Calu3 (cell line): ENCODE measurements at places on chromosomes 1 and 21. TPM values are rescaled to one million over a fixed set of nuclear protein-coding genes. Genes with fewer than 3 reads are reported as not detected.

The RABGAP1L gene
- total RNA-seq: 132 and 135 TPM in 2 replicates

The RBM34 gene
- total RNA-seq: 79.8 and 89.1 TPM in 2 replicates

The PFKFB2 gene
- 52.0 and 54.4 TPM in 2 replicates for total RNA-seq

The NTMT2 gene
- not detected in 2 replicates for total RNA-seq

The LGR6 gene
- not detected in 2 replicates for total RNA-seq

GRCh38 chr1:166839600-166840308 is 479 bp downstream of the POGK start:
- peak; percentile 66 for DNase-seq
- no peaks in the 10 kb centered on the region for H3K27me3 ChIP-seq
- H3K36me3 ChIP-seq: peaks cover 65% of the 10 kb centered on the region
- peak overlapping the region; percentile 81 for H3K4me3 ChIP-seq

DNA sequence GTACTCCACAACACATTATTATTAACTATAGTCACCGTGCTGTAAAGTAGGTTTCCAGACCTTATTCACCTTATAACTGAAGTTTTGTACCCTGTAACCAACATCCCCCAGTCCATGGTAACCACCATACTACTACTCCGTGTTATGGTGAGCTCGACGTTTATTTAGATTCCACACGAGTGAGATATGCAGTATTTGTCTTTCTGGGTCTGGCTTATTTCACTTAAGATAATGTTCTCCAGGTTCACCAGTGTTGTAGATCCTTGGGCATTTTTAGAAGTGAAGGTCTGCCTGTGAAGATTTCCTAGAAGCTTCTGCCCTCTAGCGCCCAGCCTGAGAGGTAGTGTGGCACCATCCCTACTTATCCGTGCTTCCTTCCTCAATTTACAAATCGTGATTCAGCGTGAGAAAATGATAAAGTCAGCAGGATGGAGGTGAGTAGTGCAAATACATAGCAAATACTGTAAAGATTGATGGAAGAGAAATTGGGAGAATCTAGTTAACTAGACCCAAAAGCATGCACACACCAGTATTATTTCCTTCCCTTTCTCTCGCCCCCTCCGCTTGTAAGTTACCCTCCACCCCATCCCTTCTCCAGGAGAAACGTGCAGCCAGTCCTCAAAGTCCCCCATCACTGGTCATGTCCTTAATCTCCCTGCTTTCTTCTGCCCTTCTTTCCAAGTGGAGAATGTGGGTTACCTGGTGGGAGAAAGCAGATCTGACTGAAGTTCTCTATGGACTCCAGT is 36.0 kb upstream of the DISC1 start:
- H3K4me3 ChIP-seq: no peak overlapping the region
- H3K36me3 ChIP-seq: no peaks in the 10 kb centered on the region
- DNase-seq: peak; percentile 68
- H3K27ac ChIP-seq: no peak overlapping the region
- no peaks in the 10 kb centered on the region for H3K4me1 ChIP-seq

- no peak overlapping the region for H3K27ac ChIP-seq
- no peaks in the 10 kb centered on the region for H3K36me3 ChIP-seq
- DNase-seq: no peak
- no peaks in the 10 kb centered on the region for H3K4me1 ChIP-seq
These were observed 181.2 kb downstream of the PLPPR4 start for GRCh38 chr1:99445486-99445885.

DNA sequence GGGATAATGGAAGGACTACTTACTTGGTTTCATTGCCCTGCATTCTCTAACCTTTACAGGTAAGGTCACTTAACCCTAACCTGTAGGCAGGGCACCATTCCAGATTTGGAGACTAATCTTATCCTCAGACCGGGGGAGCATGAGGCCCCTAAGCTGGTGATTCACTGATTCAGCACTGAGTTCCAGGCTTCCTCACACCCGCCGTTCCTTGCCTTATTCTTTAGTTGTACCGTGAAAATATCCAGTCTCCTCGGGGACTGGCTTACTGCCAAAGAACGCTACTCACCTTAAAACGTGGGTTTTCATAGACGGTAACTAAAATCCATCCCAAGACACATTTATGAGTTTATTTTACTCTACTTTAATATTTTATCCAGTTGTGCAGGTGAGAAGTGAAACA is 44.3 kb upstream of the COL24A1 start:
- no peak overlapping the region for H3K4me3 ChIP-seq
- no peak overlapping the region for H3K27ac ChIP-seq
- H3K4me1 ChIP-seq: no peaks in the 10 kb centered on the region

DNA sequence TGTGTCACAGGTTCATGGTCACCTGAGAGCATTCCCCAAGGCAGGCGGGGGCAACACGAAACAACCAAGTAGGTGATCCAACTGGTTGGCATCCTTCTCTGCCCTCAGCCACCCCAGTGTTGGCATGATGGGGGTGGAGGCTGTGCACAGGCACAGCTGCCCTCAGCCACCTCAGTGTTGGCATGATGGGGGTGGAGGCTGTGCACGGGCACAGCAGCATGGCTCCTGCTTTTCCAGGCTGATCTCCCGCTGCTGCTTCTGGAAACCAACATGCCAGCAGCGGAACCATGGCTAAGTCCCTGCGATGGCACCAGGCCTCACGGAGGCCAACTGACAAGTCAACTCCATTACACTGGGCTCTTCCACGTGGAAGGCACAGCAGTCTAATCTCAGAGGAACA is 447.8 kb downstream of the PTPRU start:
- H3K27ac ChIP-seq: no peak overlapping the region
- DNase-seq: no peak
- peaks cover 88% of the 10 kb centered on the region for H3K27me3 ChIP-seq
- H3K4me1 ChIP-seq: no peaks in the 10 kb centered on the region

GRCh38 chr1:221458447-221459156 is 283.3 kb downstream of the DUSP10 start:
- DNase-seq: no peak
- H3K27me3 ChIP-seq: no peaks in the 10 kb centered on the region
- no peaks in the 10 kb centered on the region for H3K4me1 ChIP-seq
- H3K4me3 ChIP-seq: no peak overlapping the region

DNA sequence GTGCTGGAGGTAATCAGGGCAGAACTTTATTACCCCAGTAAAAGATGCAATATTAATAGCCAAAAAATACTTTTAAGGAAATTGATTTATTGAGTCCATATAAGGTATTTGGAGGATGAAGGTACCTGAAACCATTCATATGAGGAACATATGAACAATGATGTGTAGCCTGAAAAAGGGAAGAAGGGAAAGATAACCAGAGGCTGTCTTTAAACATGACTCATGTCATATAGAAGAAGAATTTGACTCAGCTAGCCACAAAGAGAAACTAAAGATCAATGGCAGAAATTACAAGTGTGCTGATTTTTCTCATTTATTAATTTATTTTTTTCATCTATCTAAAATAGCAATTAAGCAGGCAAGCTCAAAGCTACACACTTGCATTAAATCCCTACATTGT is 136.2 kb upstream of the DUSP10 start:
- peaks cover 21% of the 10 kb centered on the region for H3K4me1 ChIP-seq
- no peak for DNase-seq
- no peak overlapping the region for H3K4me3 ChIP-seq
- no peaks in the 10 kb centered on the region for H3K27me3 ChIP-seq
- no peak overlapping the region for H3K27ac ChIP-seq

GRCh38 chr1:159173320-159173719 is 1.9 kb downstream of the CADM3 start:
- H3K27ac ChIP-seq: no peak overlapping the region
- peaks cover 81% of the 10 kb centered on the region for H3K27me3 ChIP-seq
- H3K36me3 ChIP-seq: no peaks in the 10 kb centered on the region
- no peaks in the 10 kb centered on the region for H3K4me1 ChIP-seq
- DNase-seq: no peak
- no peak overlapping the region for H3K4me3 ChIP-seq
